Activated T-helper 1 cell treated with Interleukin-2 at 50 U/mL for 16 hours (primary cell): ENCODE measurements at places on chromosomes 2 and 18.

GRCh38 chr2:148681443-148681842, 36.9 kb downstream of the EPC2 start:
- DNase-seq = no peak

- no peak for DNase-seq
Measured at GRCh38 chr2:178193496-178193822, 853 bp upstream of the OSBPL6 start.

- DNase-seq = no peak
Measured at GRCh38 chr2:50772607-50773006, 259.3 kb downstream of the NRXN1 start.

DNA sequence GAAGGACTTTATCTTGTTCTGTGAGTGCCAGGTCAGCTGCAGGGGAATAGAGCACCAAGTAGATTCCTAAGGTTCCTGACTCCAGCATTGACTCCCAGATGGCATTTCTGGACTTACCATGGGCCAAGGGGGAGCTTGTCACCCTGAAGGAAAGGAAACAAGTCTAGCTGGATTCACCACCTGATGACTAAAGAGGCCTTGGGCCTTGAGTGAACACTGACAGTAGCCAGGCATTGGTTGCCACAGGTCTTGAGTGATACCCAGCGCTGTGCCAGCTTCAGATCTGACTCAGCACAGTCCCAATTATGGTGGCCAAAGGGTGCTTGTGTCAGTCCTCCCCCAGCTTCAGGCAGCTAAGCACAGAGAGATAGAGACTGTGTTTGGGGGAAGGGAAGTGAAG, 40.1 kb upstream of the CAPN13 start:
- DNase-seq = no peak

DNA sequence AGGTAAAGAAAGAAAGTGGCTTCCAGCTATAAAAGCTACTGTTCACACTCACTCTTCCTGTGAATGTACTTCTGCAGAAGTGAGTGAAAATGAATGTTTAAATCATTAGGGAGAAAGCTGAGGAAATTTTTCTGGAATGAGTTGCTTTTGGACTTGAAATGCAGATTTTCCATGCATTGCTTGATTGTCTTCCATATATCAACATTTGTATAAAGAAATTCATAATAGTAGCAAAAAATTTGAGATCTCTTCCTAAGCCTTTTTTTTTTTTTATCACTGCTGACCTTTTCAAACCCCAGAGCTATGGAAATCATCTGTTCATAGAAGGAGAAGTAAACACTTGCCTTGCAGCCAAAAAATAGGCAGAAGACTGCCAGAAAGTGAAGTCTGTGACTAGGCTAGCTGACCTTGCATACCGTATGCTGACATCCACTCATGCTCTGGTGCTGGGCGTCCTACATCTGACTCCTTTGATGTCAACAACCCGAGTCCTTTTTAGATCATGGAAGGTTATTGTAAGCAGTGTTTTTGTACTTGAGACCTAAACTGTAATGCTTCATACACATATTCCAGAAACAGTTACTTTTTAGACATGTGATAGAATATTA, 154.5 kb upstream of the RASGRP3 start:
- DNase-seq = no peak

- DNase-seq = no peak
Measured at GRCh38 chr18:3328532-3328931, 66.6 kb downstream of the MYL12B start.

DNA sequence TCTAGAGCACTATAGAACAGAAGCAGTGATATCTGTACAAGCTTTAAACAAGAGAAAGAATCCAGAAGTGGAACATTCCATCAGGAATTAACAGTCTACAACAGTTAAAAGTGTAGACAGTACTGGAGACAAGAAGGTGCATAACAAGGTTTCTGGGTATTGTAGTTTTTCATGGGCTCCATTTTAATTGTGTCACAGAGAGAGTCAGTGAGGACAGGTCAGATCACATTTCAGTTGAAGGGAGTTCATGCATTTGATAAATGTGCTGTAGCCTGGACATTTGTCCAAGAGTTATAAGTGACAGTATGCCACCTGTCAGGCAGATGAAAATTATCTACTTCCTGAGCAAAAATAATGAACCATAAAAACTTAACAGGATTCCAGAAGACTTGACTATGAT, 328.6 kb downstream of the CNTNAP5 start:
- DNase-seq = no peak

DNA sequence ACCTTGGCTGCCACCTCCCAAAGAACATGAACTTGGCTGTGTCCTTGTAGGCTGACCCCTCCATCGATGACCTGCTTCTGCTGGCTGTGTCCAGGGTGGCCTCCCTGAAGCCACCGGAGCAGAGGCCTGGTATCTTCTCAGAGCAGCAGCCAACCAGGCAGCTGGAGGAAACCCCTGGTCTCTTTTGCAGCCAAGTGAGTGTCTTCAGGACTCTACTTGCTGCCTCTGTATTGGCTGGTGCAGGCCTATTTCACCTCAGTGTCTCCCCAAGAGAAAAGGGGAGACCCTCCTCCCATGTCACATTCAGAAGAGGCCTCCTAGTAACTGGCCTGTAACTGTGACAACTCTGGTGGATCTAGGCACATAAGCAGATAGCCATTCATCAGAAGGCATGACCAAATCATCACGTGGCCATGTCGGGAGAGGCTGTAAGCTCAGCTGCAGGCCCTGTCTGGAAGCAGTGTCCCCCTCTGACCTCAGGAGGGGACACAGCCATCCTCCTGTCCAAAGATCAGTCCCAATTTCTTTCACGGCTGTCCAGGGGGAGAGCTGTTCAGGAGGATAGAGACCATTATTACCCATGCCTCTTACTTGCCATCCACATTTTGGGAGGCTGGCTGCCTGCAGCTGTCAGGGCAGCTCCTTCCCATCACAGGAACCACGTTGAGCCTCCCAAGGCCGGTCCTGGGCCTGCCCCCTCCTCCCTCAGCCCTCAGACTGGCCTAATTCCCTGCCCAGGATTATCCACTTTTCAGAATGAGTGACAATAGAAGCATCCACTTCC, 20.9 kb upstream of the ROCK2 start:
- no peak for DNase-seq

DNA sequence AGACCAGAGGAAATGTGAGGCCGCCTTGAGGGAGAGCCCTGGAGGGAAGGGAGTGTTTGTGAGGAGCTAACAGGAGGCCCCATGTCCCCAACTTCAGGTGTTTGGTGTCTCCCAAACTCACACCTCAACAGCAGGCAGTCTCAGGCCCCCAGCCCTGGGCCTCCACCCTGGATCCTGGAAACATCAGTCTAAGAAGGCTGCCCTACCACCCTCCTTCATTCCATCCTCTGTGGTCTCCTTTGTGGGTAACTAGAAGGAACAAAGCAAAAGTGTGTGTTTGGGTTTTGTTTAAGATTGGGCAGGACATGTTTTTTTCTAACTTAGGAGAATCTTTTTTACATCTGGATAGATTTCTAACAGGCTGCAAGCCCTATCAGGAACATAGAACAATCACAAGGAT, 404.3 kb downstream of the BCL11A start:
- no peak for DNase-seq

GRCh38 chr2:7020468-7020867, 103.3 kb downstream of the RNF144A start:
- DNase-seq = no peak

DNA sequence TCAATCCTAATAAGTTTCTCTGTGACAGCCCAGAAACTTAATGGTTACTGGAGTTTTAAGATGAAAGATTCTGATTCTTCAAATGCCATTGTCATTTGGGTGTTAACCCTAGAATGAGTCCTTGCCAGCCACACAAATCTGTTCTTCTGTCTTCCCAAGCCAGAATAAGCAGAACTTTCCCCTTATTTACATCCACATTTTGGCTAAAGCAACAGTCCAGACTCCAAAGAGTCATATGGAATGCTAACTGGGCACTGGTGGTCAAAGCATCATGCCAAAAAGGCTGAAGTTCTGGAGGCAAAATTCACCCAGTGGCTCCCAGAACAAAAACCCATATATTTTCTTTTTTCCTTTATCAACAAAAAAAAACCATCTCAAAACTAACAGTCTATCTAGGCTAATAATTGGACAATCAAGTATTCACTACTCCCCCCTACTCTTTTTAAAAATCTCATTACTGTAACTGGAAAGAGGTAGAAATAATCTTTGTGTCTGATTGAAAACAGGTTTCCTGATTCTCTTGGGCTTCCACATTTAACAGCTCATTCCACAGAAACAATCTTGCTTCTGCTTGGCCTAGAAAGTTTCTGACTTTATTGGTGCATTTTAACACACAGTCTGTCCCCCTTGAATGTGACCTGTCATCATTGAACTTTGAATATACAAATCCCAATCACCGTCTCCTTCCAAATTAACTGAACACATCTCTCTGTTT, 89.6 kb upstream of the SETBP1 start:
- DNase-seq = no peak

- no peak for DNase-seq
Measured at GRCh38 chr2:109069331-109070194, 59.4 kb upstream of the SH3RF3 start.

- DNase-seq = no peak
Measured at GRCh38 chr2:233399306-233400225, 45.3 kb downstream of the DGKD start.

- no peak for DNase-seq
Measured at GRCh38 chr2:120936476-120937334, 201.0 kb downstream of the GLI2 start.
